ENCODE measurements at places on chromosomes 6 and 20.

DNA sequence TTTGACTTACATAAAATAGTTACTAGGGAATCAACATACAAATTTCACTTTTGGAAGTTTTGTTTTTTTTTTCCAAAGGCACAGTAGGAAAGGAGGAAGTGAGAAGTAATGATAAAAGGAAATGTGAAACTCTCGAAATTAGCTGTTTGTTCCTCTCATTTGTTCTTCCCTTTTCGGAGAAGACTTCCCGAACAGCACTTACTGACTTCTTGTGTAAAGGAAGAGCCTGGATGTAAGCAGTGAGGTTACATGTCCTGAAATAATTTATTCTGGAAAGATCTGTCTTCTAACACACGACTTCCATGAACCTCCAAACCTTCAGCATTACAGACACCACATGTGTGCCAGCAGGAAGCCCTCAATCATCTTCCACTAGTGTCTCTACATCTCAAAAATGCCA is 59.1 kb downstream of the KIF16B start:
- no peak for DNase-seq

DNA sequence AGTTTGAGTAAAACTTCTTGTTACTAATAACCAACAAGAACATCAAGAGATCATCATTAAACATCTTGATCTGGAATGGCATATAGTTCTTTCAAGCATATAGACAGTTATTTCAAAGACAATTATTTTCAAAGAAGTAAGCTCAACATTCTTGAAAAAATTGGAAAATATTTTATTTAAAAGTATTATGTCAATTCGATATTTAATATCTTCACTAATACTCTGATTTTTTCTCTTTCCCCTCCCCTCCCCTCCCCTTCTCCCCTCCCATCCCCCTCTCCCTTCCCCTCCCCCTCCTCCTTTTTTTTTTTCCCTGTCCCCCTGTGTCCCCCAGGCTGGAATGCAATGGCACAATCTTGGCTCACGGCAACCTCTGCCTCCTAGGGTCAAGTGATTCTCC is 82.8 kb downstream of the SASH1 start:
- DNase-seq, result no peak

GRCh38 chr6:2072453-2072852 is 173.0 kb downstream of the GMDS start:
- DNase-seq, result no peak

DNA sequence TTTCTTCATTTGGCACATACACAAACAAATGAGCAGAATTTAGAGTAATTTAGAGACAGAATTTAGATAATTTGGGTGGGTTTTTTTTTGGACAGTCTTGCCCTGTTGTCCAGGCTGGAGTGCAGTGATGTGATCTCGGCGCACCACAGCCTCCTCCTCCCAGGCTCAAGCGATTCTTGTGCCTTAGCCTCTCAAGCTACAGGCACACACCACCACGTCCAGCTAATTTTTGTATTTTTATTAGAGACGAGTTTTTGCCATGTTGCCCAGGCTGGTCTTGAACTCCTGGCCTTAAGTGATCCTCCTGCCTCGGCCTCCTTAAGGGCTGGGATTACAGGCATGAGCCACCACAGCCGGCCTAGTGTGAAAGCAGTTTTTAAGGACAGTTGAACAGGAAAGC is 127.8 kb downstream of the MTHFD1L start:
- no peak for DNase-seq

- no peak for DNase-seq
Measured at GRCh38 chr6:35776364-35777215, at the start of gene CLPSL2. TSS of gene CLPSL2 (plus strand) at chr6:35776598. CDS start at chr6:35776619, 21 bp downstream.

- no peak for DNase-seq
Measured at GRCh38 chr20:10338426-10339180, 95.4 kb downstream of the MKKS start.

GRCh38 chr20:14644306-14645097 is 307.1 kb upstream of the FLRT3 start:
- DNase-seq, result no peak

- DNase-seq, result no peak
Measured at GRCh38 chr6:157607317-157608109, 215.5 kb upstream of the SNX9 start.

- no peak for DNase-seq
Measured at GRCh38 chr6:170250455-170250854, 40.4 kb downstream of the DLL1 start.

GRCh38 chr20:53331151-53331973 is 262.3 kb downstream of the ZNF217 start:
- DNase-seq, result no peak

- no peak for DNase-seq
Measured at GRCh38 chr6:5990786-5991185, 15.9 kb downstream of the NRN1 start.

GRCh38 chr6:45438849-45439406 is 61.2 kb upstream of the SUPT3H start:
- no peak for DNase-seq

DNA sequence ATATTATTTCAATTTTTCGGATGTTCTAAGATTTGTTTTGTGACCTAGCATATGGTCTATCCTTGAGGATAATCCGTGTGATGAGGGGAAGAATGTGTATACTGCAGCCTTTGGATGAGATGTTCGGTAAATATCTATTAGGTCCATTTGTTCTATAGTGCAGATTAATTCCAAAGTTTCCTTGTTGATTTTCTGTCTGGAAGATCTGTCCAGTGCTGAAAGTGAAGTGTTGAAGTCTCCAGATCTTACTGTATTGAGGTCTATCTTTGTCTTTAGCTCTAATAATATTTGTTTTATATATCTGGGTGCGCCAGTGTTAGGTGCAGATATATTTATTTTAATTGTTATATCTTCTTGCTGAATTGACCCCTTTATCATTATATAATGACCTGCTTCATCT is 32.2 kb upstream of the SNAP91 start:
- no peak for DNase-seq

DNA sequence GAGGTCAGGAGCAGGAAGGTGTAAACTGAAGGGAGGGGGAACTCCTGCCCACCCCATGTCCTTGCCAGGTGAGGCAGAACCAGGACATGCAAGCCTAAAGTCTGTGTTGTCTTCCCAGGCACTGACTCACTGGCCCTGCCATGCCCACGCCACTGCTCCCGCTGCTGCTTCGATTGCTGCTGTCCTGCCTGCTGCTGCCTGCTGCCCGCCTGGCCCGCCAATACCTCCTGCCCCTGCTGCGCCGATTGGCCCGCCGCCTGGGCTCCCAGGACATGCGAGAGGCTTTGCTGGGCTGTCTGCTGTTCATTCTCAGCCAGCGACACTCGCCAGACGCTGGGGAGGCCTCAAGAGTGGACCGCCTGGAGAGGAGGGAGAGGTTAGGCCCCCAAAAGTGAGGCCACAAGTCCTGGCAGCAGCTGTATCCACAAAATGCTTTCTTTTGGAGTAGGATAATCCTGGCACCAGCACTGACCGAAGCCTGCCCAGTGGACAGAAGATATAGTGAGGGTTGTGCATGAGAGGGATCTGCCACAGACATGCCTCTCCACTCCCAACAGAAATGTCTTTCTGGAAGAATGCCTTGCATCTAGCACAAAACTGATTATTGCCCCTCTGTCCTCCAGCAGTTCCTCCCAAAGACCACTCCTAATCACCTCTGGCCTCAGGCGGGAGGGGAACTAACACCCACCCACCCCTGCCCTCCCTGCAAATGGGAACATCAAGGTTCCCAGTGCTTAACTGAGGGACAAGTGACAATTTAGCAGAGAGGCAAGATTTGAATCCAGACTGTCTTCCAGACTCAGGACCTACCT is 812 bp downstream of the MYMX start:
- no peak for DNase-seq

DNA sequence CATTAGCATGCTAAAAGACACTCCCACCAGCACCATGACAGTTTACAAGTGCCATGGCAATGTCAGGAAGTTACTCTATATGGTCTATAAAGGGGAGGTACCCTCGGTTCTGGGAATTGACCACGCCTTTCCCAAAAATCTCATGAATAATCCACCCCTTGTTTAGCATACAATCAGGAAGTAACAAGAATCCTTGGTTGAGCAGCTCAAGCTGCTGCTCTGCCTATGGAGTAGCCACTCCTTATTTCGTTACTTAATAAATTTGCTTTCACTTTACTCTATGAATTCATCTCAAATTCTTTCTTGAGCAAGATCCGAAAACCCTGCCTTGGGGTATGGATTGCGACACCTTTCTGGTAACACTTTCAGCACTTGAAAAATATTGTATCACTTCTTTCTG is 243.0 kb downstream of the BMP2 start:
- DNase-seq, result no peak

DNA sequence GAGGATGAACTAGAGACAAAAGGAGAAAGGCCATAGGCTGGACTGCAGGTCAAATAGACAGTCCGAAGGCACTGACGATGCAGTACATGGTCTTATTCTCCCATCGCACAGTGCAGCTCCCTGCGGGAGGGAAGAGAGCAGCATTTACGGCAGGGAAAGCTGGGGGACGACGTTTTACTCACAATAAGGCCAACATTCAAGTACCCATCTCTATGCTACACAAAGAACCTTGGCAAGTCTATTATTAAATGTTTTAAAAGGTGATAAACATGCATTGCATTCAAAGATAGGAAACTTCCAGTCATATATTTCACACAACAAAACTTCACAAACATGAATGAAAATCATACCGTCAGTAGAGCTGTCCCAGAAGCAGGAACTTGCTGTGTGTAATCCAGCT is 7.8 kb downstream of the DYNLT1 start:
- DNase-seq, result no peak

DNA sequence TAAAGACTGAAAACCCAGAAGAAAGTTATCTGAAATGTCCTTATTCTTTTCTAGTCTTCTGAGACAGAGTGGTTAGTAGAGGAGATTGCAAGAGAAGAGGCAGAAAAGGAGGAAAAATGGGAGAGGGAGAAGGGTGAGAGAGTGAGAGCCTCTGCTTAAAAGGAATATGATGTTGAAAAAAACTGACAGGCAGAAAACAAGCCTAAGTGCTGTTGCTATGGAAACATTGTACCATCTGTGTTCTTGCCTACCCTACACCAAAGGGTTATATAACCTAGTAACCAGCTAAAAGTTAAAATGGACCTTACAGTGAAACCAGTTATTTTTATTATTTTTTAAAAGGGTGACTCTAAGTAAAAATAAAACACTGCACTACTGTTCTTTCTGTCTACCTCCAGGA is 28.3 kb upstream of the SH3BGRL2 start:
- peak; percentile 65 for DNase-seq

DNA sequence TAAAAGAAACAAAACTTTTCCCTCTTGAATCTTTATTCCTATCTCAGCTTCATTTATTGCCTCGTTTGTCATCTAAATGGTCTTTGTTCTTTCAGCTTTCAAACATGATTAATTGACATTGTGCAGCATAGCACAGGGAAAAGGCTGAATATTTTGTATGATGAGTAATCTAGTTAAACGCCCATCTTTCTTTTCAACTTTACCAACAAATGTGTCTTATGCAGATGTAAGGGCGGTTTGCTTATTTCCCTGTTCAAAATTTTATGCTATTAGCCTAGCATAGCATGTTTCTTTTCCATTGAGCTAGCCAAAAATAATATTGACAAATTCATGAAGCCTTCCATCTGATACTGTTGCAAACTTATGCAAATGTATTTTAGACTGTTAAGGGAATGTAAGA is 176.4 kb upstream of the AKAP12 start:
- DNase-seq, result no peak

GRCh38 chr6:114052141-114052540 is 81.2 kb upstream of the HDAC2 start:
- no peak for DNase-seq

GRCh38 chr6:146258206-146258605 is 229.3 kb downstream of the GRM1 start:
- no peak for DNase-seq

GRCh38 chr20:18287546-18287914 is 797 bp upstream of the ZNF133 start:
- DNase-seq, result no peak

DNA sequence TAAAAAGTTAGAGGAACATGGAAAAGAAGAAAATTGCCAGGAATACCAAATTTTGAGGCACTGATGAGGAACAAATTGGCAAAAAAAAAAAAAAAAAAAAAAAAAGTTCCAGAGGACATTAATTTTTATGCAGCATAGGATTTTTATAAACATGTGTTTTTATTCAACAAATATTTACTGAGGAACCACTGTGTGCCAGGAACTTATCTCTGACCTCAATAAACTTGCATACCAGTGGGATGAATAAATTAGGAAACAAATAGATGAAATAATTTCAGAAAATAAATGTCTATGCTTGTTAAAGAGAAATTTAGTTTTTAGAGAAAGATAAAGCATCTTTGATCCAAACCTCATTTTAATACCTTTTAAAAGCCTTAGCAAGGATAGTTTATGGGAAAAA is 175.1 kb downstream of the PDE10A start:
- no peak for DNase-seq

GRCh38 chr6:170207586-170208181 is 83.2 kb downstream of the DLL1 start:
- DNase-seq, result no peak

DNA sequence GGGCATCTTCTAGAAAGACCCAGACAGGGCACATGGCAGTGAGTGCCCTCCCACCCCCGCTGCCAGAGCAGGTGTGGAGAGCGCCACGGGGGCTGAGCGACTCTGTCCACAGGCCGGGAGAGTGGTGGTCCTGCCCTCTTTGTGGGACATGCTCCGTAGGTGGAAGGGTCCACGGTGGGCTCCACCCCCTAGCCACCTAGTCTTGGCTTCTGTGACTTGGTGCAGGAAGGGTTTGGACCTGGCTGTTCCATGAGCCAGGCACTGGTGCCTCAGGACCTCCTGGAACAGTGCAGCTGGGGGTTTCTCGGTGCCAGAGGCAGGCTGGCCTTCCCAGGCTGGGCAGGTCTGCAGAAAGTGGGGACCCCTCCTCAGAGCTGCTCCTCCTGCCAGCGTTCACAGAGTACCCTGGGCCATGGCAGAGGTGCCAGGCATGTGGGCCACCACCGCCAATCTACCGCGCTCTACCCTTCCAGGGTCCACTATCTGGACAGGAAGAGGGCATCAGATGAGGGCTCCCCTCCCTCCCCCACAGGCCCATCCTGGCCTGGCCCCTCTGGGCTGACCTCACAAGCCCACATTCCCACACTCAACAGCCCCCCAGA is 23.0 kb downstream of the SLCO4A1 start:
- no peak for DNase-seq

- DNase-seq, result no peak
Measured at GRCh38 chr6:105058316-105058715, 101.4 kb downstream of the LIN28B start.

DNA sequence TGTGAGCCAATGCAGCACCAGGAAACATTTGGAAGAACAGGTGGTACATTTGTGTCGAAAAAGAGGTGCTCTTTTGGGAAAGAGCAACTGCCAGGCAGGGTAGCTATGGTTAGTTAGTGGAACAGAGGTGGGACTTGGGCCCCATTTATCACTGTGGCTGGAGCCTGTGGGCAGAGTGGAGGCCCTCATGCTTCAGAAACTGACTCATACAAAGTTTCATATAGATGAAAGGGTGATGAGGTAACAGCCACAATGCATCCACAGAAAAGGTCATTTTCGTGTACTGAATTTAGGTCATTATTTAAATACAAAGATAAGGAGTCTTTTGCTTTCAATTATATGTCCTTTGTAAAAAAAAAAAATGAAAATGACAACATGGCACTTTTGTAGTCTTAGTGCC is 76.4 kb upstream of the HS3ST5 start:
- no peak for DNase-seq

GRCh38 chr6:105272786-105273185 is 93.0 kb upstream of the POPDC3 start:
- no peak for DNase-seq
